Right cardiac atrium (tissue), 5 donors: ENCODE measurements at places on chromosomes 4 and X. TPM values are rescaled to one million over a fixed set of nuclear protein-coding genes. Genes with fewer than 3 reads are reported as not detected.
A peak's percentile ranks its signal among the peaks of the same experiment; 100 is the strongest.

DNA sequence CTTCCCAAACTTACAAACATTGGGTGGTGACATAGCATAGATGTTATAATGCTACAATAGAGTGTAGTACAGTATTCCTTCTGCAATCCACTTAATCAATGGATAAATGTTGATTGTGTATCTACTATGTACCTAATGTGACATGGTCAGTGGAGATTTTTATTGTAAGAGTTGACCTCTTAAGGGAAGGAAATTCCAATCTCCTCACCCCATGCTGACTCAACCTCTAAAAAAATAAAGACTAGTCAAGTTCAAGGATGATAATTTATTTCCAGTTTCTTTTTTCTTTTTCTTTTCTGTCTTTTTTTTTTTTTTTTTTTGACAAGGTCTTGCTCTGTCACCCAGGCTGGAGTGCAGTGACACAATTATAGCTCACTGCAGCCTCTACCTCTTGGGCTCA lies 206.5 kb upstream of the STS start:
- no peak for DNase-seq

DNA sequence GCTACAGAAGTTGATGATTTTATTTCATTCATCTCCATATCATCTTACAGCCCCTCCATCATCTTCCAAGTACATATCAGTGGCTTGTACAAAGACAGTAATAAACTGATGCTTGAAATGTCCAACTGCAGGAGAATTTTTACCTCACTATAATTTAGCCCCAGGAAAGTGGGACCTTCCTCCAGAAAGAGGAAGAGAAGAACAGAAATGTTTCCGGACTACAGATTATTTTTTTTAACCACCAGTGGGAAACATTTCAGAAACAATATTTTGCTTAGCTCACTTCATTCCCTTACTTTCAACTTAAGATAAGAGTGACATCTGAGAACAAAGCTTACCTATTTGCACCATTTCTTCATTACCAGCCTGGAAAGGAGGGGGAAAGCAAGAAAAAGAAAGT lies 2.0 kb downstream of the ADAMTS3 start:
- DNase-seq: no peak

- DNase-seq: no peak
Measured at GRCh38 chrX:31445542-31445941, 373.7 kb upstream of the FTHL17 start.

DNA sequence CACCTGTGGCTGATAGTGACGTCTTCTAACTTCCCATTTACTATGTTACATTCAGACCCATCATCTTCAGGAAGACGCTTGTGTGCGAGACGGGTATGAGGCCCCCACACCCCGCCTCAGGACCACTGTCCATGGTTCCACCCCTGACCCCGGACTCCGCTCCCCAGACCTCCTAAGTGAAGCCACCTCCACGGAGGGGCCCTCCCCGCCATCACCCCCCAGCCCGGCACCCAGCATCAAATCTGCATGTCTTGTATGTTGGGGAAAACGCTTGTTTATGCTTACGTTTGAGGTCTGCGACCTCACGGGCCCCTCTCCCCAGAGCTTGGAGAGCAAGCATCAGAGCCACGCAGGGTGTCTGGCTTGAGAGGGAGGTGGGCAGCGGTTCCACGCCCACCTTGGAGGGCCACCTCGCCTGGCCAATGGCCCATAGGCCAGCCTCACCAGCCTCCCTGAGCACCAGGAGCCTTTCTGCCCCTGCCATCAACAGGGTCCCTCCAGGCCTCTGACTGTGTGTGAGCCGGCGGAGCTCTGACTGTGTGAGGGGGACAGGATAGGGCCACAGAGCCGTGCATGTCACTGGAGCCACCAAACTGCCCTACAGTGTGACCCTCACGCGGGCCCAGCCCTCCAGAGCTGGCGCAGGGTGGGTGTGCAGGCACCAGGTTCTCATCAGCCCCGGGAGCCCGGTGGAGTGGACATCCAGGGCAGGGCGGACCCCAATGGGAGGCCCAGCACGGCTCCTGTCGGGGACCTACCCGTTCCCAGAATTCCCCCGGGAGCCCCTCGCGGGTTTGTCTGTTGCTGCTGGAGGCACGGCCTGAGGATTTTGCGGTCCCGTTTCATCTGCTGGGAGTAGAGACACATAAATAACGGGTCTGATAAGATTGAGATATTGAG lies 88.4 kb upstream of the NKX1-1 start:
- peak; percentile 40 for DNase-seq

DNA sequence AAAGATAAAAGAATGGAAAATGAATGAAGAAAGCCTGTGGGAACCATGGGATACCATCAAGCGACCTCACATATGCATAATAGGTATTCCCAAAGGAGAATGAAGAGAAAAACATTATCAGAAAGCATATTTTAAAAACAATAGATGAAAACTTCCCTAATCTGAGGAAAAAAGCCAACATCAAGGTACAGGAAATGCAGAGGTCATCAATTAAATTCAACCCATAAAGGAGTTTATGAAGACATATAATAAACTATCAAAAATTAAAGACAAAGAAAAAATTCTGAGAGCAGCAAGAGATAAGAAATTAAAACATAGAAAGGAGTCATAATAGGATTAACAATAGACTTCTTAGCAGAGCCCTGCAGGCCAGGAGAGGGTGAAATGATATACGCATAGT lies 397.5 kb downstream of the GPM6A start:
- DNase-seq: no peak

DNA sequence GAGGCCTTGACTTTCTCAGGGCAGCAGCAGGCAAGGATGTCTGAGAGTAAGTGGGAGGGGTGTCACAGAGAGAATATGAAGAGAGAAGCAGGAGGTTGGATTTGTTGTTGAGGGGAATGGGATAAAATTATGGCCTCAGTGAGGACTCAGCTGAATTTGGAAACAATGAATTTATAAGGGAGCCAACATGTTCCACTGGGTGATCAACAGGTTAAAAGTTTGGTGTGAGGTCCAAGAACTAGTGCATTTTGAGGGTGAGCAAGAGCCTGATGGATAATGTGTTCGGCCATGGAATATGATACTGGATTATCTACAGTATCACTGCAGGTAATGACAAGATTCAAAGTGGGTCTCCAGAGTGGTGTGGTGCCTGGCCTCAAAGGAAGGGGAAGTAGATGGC lies 33.5 kb downstream of the LIMCH1 start:
- DNase-seq: no peak

DNA sequence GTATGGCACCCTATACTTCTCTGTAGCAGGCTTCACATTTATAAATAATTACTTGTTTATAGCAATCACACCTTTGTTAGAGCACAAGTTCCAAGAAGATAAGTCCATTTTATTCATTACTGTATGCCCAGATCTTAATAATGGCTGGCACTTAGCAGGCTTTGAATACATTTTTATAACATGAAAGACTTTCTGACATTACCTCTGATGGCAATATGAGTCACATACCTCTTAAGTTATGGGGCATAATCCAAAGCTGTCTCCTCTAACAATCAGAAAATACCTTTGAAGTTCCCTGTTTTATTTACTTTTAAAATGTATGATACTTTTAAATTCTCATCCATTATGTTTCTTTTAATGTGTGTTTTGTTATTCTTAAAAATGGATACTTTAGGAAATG lies 12.2 kb downstream of the SCRG1 start:
- no peak for DNase-seq

GRCh38 chr4:31343061-31343460 lies 622.9 kb downstream of the PCDH7 start:
- DNase-seq: no peak

DNA sequence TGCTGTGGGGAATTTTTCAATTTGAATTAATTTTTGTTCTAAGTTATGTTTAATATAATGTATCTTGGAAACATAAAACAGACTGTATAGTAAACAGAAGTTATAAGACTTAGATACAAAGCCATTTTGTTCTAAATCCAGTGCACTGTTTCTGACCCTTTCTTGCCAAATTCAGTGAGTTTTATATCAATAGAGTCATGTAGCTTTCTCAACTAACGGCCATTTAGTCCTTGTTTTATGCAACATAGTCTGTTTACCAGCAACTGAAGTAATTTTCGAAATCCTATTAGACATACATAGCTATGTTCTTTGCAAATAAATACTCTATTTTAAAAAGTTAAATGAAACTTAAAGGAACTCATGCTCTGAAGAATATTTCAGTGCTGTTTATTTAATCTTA lies 242.8 kb downstream of the ADGRL3 start:
- DNase-seq: no peak

GRCh38 chr4:141026900-141027299 lies 106.4 kb downstream of the RNF150 start:
- DNase-seq: no peak

DNA sequence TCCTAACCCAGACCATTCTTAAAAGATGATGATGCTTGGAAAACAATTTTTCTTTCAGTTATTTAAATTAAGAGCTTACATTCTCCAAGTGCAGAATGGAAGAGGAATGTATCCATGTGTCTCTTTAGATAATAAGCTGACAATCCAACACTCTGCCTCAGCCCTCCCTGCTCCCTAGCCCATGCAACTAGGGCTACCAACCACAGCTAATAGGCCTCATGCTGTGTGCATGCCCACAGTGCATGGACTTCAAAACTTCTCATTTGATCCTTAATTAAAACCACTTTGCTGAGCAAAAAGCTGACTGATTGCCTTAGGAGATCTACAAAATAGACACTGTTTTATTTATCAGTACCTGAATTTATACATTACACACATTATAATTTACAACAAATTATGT lies 473.9 kb downstream of the GALNTL6 start:
- no peak for DNase-seq

DNA sequence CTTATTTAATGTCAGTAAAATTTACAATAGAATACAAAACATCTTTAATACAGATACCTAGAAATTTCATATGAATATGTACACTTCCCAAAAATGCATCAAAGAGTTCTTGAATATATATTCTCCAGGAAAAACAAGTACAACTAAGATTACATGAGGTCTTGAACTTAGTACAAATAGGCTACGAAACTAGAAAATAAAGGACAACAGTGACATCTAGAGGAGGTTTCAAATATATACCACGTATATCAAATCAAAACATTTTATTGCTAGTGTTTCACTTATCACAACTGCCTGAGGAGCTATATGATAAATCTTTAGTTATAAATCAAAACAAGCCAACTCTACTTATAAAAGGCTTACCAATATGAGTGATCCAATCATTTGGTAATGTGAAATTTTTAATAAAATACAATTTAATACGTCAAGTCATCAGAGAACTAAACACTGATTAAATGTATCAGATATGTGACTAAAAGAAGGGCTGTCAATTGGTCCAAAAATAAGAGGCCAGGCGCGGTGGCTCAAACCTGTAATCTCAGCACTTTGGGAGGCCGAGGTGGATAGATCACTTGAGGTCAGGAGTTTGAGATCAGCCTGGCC lies 36.6 kb downstream of the ANAPC10 start:
- no peak for DNase-seq

DNA sequence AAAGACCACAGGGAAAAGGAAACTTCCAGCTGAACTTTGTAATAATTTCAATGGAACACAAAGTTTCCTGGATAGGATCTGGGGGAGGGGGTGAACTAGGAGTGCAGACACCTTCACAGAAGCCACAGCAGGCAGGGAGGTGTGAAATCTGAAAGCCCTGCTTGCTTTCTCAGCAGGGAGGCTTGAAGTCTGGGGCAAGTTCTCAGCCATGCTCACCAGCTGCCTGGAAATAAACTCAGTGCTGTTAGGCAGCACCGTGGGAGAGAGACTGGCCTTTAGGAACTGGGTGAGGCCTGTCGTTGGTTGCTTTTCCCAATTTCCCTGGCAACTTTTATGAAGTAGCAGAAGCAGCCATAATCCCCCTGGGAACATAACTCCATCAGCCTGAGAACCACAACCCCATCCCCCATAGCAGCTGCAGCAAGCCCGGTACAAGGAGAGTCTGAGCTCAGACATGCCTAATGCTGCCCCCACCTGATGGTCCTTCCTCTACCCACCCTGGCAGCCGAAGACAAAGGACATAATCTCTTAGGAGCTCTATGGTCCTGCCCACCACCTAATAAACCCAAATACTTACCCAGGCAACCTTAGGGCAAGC lies 39.2 kb upstream of the NMU start:
- DNase-seq: no peak

- peak; percentile 90 for DNase-seq
Measured at GRCh38 chrX:131741103-131741581, 197.3 kb downstream of the OR13H1 start.

DNA sequence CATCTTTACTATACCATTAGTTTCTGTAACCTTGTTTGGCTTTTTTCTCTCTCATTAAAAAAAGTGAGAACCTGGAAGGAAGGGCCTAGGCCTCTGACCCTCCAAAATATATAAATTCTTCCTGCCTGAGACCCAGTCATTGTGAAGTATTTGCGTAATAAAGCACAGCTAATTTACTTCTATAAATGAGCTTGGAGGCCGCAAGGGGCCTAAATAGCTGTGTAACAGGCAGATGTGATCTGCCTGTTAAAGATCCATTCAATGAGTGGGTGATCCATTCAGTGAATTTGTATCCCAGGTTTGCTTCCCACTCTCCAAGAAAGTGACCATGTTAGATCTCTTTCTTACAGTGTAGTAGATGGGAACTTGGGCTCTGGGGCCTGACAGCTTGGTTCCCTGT lies 595 bp upstream of the PYURF start:
- no peak for DNase-seq

GRCh38 chrX:127207326-127207725 lies 387.8 kb downstream of the PRR32 start:
- DNase-seq: no peak

- no peak for DNase-seq
Measured at GRCh38 chr4:26404743-26405206, 84.0 kb downstream of the RBPJ start.

GRCh38 chr4:125243789-125244397 lies 70.9 kb upstream of the FAT4 start:
- DNase-seq: no peak

- DNase-seq: no peak
Measured at GRCh38 chr4:133711817-133712216, 489.8 kb downstream of the PABPC4L start.

DNA sequence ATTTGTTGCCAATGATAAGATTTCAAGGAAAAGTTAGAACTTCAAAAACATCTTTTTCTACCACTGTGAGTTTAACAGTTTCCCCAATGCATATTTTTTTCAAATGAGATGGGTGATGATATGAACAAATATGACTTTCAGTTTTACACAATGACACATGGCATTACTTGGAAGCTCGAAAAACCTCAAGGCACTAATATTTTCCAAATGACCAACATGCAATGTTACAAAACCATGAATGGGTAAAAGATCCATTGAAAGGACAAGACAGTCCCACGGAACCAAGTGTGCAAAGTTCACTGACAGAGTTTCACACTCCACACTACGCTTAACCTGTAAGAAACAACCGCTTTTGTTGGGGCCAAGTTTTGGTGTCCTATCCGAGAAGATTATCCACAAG lies 84.5 kb downstream of the CD99L2 start:
- no peak for DNase-seq

GRCh38 chr4:85913931-85914694 lies 439.2 kb downstream of the ARHGAP24 start:
- no peak for DNase-seq

- no peak for DNase-seq
Measured at GRCh38 chr4:138494931-138495330, 252.8 kb upstream of the SLC7A11 start.

Gene ZCCHC12
- total RNA-seq: not detected

Gene CT83
- not detected for total RNA-seq

Gene NHSL2
- 9.2 TPM for total RNA-seq

Gene VEGFC
- 4.2 TPM for total RNA-seq

Gene ATP1B4
- 0.37 TPM for total RNA-seq

Gene MYOZ2
- total RNA-seq: 506 TPM

Gene HAUS3
- 6.9 TPM for total RNA-seq

Gene SPIN4
- total RNA-seq: 1.3 TPM

Gene GLRA2
- not detected for total RNA-seq
